Stimulated activated CD8-positive, alpha-beta memory T cell treated with anti-CD3 and anti-CD28 coated beads, Interleukin-7, amount 100 ng/mL, for 1 hour (primary cell): ENCODE measurements at places on chromosomes 5 and 9.

- DNase-seq: no peak
Observed at GRCh38 chr5:36934740-36935356, 58.3 kb downstream of the NIPBL start.

DNA sequence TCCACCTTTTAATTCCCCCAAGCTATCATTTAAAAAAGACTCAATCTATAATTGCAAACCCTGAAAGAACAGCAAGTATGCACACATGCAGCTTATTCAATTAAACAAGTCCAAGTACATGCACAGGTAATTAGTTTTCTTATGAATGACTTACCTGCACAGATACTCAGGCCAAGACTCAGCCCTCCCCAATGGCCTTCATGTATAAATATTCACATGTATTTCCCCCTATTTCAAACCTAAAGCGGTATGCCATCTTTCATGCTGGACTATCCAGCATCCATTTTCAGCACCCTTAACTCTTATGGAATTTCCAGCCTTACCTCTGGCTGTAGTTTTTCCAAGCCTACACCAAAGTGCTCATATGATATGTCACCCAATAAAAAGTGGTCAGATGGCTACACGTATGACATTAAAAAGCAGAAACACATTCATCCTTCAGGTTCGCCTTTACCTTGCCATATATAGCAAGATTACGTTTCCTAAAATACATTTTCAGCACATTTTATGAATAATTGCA lies 205.5 kb downstream of the MEF2C start:
- DNase-seq: no peak

DNA sequence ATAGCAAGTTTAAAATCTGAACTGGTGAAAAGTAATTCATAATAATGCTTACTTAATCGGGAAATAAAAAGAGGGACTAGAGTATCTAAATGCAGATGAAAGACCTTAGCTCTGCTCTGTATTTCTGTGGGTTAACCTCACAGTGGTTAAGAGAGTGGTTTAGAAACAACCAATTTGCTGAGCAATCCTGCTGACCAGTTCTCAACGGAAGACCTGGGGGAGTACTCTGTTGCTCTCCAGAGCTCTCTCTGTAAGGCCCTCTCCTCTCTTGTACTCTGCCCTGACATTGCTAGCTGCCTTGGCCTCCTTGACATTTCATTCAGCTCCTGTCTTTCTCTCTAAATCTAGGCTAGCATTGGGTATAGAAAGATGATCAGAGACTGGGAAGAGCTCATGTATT lies 1186.6 kb upstream of the SEMA6A start:
- DNase-seq: no peak

GRCh38 chr5:139709582-139710318 lies 61.6 kb downstream of the CXXC5 start:
- DNase-seq: no peak

DNA sequence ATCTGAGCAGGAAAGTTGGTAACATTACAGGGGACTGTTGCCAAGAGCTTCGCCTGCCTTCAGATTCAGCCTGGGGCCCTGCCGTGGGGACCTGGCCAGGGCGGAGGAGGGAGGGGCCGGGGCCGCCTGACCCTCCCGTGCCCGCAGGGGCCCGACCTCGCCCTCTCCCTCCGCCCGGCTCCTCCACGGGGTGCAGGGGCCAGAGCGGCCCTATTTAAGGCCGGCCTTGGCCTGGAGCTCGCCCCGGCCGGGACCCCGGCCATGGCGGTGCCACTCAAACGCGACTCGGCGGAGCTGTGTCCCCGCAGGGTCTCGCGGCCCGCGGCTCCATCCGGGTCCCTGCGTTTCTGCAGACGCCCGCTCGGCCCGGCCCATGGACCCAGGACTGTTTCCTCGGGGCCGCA lies 757 bp downstream of the TMEM250 start:
- no peak for DNase-seq

DNA sequence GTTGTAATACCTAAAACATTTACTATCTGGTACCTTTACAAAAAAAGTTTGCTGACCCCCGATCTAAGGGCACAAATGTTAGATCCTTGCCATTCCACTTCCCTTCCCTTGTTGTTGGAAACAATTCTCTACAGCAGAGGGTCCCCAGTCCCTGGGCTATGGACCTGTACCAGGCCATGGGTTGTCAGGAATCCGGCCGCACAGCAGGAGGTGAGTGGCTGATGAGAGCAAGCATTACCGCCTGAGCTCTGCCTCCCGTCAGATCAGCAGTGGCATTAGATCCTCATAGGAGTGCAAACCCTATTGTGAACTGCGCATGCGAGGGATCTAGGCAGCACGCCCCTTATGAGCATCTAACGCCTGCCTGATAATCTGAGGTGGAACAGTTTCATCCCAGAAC lies 248.5 kb downstream of the AP3B1 start:
- no peak for DNase-seq

GRCh38 chr5:141513627-141514329 lies 24.9 kb downstream of the PCDHGC5 start:
- DNase-seq: peak; percentile 19

DNA sequence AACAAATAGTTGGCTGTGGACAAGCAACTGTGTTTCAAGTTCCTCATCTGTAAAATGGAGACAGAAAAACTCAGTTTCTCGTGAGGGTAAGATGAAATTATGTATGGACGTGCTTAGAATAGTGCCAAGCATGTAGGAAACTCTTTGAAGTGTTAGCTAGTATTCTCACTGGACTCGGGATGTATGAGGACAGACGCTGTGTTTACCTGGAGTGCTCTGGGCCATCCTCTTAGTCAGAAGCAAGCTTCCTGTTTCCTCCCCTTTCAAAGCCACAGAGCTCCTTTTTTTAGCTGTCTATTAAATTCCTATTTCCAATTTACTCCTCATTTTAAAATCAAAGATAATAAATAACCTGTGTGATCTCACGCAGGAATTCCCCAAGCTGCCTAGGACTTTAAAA lies 23.8 kb upstream of the IQGAP2 start:
- DNase-seq: no peak

DNA sequence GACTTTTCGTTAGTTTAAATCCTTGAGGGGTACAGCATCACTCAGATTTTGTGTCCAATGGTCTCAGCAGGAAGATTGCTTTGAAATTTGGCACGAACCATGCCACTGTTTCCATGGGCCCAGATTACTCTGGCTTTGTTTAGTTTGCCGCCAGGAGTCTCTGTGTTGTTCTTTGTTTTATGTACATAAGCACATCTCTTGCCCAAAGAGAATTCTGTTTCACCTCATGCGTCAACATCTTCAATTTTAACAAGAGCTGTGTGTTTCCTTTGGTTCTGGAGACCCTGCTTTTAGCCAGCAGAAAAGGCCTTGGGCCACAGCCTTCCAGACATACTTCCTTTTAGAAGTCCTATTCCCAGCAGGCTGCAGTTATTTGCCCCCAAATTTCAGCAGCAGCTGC lies 62.4 kb downstream of the TNPO1 start:
- DNase-seq: no peak

DNA sequence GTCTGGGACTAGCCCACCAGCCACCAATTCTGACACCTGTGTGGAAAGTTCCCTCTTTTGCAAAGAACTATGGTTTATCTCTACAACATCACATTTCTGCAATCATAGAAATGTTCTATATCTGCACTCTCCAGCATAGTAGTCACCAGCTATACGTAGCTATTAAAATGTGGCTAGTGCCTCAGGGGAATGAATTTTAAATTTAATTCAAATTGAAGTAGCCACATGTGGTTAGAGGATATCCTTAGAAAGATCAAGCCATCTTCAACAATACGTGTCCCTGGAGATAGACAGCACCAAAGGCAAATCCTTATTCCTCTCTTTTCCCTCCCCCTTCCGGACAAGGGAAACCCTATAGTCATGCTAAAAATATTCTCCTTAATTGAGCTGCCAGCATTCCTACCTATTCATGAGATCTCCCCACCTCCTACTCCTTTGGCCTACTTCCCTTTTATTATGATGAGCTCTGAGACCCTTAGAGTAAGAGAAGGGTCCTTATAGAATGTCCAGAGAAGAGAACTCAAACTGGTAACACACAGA lies 11.1 kb downstream of the LCP2 start:
- DNase-seq: no peak

GRCh38 chr5:66880401-66880800 lies 284.2 kb downstream of the MAST4 start:
- DNase-seq: no peak

- DNase-seq: no peak
Observed at GRCh38 chr5:568061-568781, 43.9 kb upstream of the CEP72 start.

DNA sequence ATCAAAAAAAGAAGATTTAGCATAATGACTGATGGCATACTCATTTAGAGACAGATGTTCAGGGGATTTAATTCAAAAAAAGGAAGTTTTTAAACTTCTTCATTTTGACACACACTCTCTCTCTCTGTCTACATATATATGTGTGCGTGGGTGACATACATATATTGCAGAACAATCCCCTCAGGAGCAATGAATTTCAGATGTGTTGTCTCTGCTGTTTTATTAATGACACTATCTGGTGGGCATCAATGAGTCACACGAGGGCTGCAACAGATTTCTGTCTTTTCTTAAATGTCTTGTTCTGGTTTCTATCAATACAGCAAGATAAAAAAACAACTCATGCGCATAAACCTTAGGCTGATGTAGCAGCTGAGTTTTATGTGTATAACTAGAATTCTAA lies 123.5 kb upstream of the SLCO6A1 start:
- no peak for DNase-seq

- DNase-seq: no peak
Observed at GRCh38 chr5:172800088-172800551, 29.1 kb upstream of the DUSP1 start.
